ENCODE measurements at places on chromosomes 4 and X.

GRCh38 chr4:145766273-145766672, 86.3 kb downstream of the C4orf51 start:
- no peak for DNase-seq

- no peak for DNase-seq
These were observed 346.7 kb upstream of the PPARGC1A start for GRCh38 chr4:24236532-24236931.

DNA sequence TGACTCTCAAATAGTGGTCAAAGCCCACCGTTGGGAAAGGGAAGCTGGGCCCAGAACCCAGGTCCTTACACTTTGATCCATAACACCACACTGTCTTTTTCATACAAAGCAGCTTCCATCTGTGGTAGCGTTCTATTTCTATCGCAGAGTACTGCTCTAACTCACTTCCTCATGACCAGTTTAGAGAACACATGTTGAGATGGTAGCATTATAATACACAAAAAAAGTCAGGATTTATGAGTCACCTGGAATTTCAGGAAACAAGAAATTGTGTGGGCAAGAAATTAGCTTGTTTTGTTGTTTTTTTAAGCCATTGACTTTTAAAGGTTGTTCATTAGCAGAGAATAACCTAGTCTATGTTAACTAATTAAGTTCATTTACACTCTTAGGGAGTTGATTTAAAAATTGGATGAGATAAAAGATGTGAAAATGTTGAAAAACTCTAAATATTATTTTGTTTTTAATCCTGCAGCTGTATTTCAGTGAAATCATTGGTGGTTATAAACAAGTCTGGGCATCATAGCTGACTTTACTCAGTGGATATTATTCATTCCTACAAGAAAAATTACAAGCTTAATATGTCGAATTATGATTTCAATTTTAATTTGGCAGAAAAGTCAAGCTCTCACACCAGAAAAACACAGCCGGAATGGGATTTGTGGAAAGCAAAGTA, 1011.1 kb upstream of the HS3ST1 start:
- no peak for DNase-seq

DNA sequence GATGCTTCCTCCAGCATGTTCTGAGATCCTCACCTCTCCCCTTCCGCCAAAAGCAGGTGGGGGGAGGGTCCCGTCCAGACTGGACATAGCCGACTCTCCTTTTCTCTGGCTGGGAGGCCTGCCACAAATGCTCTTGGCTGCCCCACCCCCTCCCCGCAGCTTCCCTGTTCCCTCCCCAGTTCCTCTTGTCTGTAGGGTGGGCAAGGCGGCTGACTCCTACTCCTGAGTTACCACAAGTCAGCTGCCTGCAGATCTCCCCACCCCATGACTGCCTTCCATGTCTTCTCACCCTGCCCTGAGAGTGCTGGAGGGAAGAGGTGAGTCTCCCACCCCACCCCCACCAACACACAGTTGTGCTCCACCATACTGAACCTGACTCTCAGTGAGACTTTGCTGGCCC, 2.9 kb downstream of the ATP6AP1 start:
- no peak for DNase-seq

DNA sequence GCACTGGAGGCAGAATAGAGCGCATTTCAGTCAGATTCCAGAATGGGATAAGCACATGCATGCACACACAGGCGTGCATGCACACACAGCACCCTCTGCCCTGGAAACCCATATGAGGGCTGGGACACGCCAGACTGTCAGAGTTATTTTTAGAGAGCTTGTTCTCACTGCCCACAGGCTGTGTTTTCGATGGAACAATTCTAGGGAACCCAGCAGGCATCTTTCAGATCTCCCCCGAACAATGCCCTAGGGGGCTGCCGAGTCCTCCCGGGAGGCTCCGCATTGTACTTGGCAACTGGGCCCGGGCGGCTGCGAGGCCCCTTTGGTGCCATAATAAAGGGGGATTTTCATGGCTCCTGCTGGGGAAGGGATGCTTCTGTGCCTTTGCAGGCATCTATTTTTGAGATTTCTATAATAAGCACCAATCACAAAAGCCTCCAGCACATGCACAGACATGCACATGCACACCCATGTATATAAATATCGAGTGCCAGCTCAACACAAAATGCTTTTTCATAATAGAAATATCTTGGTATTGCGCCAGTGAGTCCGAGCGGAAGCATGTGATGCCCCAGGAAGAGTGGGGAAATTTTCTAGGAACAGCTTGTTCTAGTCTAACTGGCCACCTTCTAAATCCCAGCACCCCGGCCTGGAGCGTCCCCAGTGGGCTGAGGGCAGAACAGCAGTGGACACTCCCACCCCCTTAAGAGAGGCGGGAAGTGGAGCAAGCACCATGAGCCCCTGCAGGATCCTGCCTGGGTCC, 88.5 kb downstream of the PHKA2 start:
- no peak for DNase-seq

GRCh38 chrX:68833448-68833805, 4.6 kb downstream of the EFNB1 start:
- DNase-seq, result no peak

- no peak for DNase-seq
These were observed 11.7 kb upstream of the MAP7D3 start for GRCh38 chrX:136262812-136263315.

GRCh38 chr4:11626066-11626465, 197.4 kb upstream of the HS3ST1 start:
- DNase-seq, result no peak

DNA sequence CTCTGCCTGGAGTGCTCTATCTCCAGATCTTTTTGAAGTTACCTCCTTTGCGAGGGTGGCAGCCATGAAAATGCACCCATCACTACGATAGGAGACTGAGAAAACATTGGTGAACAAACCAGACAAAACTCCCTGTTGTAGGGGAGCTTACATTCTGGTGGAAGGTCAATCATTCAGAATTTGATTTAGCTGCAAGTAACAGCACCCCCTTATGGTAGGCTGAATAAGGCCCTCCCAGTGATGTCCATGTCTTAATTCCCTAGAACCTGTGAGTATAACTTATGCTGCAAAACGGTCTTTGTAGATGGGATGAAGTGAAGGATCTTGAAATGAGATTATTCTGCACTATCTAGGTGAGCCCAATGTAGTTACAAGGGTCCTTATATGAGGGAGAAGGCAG, 5.6 kb upstream of the TEC start:
- no peak for DNase-seq
